ENCODE measurements at places on chromosomes 3 and 15. TPM values are rescaled to one million over a fixed set of nuclear protein-coding genes. Genes with fewer than 3 reads are reported as not detected.

DNA sequence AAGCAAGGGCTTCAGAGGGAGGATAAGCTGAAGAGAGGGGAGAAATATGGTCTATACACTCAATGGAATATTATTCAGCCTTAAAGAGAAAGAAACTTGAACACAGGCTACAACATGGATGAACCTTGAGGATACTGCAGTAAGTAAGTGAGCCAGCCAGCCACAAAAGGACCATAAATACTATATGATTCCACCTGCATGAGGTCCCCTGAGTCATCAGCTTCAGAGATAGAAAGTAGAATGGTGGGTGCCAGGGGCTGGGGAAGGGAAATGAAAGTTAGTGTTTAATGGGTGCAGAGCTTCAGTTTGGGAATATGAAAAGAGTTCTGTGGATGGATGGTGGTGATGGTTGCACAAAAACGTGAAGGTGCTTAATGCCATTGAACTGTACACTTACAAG lies 68.4 kb upstream of the SEC13 start:
- H3K27ac ChIP-seq = no peak overlapping the region
- DNase-seq = no peak
- H3K27me3 ChIP-seq = no peaks in the 10 kb centered on the region

DNA sequence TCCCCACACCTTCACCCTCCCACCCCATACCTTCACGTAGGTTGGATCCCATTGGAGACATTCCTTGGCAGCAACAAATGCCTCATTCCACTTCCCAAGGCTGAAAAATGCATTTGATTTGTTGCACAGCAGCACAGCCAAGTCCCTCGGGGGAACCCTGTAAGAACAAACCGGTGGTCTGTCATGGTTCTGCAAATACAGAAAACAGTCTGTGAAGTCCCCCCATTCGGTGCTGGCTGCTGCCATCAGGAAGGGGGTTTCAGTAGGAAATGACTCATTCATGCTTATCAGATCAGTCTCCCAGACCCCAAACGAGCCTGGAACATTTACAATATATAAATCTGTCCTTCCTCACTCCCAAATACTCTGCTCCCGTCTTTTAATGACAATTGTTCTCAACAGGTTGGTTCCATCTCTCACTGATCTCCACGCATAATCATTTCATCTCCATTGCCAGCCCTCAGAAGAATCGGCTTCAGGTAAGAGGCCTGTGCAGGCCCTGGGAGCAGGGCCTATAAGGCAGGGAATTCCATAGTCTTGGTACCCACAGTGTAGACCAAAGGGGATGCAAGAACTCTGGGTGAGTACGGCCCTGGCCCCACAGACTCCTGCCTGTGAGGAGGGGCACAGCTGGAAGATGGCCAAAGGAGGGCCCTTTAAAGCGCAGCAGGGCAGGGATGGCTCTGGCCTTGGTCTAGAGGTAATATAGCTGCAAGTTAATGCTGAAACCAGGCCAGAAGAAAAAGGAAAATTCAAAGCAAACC lies 41.6 kb downstream of the TRANK1 start:
- peaks cover 2% of the 10 kb centered on the region for H3K4me1 ChIP-seq
- no peaks in the 10 kb centered on the region for H3K27me3 ChIP-seq
- no peak for DNase-seq
- H3K4me3 ChIP-seq = no peak overlapping the region
- no peak overlapping the region for H3K27ac ChIP-seq

EBLN2 gene
- 3.8 TPM for total RNA-seq

DNA sequence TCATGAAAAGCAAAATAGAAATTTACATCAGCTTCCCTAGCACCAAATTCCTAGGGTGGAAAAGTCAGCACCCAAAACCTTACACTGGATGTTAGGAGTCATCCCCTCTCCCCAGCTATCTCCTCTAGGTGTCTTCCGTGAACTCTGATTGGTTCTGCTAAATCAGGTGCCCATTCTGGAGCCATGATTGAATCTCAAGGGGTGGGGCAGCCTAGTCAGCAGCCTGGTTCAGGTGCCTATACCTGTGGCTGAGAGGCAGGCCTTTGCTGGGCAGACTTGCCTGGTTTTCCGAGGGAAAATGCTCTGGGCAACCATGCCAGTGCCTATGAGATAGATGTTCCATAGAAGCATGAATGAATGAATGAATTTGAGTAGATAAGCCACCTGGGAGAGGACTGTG lies 336.7 kb downstream of the LRTM1 start:
- no peak for DNase-seq
- no peaks in the 10 kb centered on the region for H3K36me3 ChIP-seq
- H3K4me1 ChIP-seq = no peaks in the 10 kb centered on the region
- H3K27me3 ChIP-seq = no peaks in the 10 kb centered on the region
- no peak overlapping the region for H3K27ac ChIP-seq

AADACL2 gene
- not detected for total RNA-seq

KLHL24 gene
- 10.0 TPM for total RNA-seq

DNA sequence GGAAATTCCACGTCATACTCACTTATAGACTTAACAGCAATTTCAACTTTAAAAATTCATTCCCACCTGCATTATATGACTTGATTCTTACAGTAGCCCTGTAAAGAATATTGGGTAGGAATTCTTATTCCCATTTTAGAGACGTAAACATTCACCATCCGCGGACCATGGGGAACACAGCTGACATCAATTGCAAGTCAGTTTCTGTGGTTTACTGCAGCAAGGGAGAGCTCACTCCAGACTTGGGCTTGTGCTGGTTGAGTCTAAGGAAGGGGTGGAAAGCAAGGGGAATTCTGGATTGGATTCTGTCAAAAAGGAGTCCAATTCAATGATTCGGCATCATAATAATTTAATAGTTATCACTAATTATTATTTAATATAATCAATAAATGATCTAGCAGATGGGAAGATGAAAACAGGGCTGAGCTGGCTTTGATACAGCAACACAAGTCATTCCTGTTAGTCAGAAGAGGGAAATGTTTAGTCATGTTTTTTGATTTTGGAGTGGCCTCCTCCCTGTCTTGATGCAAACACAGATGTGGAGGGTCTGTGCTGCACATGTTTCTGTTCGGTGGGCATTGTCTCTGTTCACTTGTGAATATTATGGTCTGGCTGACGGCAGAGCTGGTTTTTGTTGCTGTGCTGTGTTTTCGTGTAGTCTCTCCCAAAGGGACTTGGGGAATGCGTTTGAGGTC lies 9.7 kb downstream of the LIPC start:
- DNase-seq = peak; percentile 71
- H3K4me3 ChIP-seq = no peak overlapping the region
- H3K36me3 ChIP-seq = no peaks in the 10 kb centered on the region
- H3K27ac ChIP-seq = peak overlapping the region; percentile 99
- H3K4me1 ChIP-seq = peaks cover 38% of the 10 kb centered on the region
- H3K27me3 ChIP-seq = no peaks in the 10 kb centered on the region

DNA sequence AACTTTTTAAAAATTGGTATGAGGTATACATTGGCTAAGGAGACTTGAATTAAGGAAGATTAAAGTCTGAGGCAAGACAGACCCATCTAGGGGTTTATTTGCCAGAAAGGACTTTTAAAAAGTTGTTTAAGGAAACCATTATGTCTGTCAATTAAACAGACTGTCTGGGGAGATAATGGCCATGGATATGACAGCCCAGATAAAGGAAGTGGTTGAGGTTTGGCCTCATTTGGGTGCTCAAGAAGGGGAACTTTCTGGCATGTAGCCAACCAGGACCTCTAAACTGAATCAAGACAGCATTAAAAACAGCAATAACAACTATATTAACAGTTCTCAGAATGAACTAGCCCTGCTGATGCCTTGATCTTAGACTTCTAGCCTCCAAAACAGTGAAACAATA lies 9.9 kb upstream of the CD200R1L start:
- H3K27me3 ChIP-seq = no peaks in the 10 kb centered on the region
- H3K27ac ChIP-seq = no peak overlapping the region
- no peaks in the 10 kb centered on the region for H3K4me1 ChIP-seq
- H3K36me3 ChIP-seq = no peaks in the 10 kb centered on the region

CP gene
- not detected for total RNA-seq

DNA sequence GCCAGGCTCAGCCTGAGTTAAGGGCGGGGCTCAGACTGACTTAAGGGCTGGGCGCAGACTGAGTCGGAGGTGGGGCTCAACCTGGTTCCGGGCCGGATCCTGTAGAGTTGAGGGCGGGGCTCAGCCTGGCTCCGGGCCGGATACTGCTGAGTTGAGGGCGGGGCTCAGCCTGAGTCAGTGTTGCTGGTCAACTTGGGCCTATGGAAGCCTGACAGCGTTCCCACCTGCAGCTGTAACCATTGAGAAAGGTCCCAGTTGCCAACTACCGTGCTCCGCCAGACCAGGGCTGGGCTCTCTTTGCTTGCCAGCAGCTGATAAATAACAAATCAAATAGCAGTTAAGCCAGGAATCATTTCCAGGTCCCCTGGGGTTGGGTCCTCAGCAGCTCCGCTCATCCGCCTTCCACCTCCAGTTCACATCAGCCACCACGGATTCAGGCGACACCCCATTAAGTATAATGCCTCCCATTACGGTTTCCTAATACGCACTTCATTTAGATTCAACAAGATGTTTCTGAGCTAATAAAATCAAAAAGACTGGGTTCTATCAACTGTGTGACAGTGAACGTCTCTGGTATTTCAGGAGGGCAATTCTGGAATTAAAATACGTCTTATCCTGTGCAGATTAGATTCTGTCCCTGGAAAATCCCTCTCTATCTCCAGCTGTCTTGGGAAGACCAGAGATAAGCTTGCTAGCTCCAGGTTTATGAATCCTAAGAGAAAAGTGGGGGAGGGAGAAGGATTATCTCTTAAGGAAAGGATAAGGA lies 7.3 kb downstream of the GRIP2 start:
- peaks cover 13% of the 10 kb centered on the region for H3K27me3 ChIP-seq
- H3K4me1 ChIP-seq = peaks cover 6% of the 10 kb centered on the region
- no peak overlapping the region for H3K27ac ChIP-seq
- peak; percentile 60 for DNase-seq
- no peaks in the 10 kb centered on the region for H3K36me3 ChIP-seq
- no peak overlapping the region for H3K4me3 ChIP-seq

DNA sequence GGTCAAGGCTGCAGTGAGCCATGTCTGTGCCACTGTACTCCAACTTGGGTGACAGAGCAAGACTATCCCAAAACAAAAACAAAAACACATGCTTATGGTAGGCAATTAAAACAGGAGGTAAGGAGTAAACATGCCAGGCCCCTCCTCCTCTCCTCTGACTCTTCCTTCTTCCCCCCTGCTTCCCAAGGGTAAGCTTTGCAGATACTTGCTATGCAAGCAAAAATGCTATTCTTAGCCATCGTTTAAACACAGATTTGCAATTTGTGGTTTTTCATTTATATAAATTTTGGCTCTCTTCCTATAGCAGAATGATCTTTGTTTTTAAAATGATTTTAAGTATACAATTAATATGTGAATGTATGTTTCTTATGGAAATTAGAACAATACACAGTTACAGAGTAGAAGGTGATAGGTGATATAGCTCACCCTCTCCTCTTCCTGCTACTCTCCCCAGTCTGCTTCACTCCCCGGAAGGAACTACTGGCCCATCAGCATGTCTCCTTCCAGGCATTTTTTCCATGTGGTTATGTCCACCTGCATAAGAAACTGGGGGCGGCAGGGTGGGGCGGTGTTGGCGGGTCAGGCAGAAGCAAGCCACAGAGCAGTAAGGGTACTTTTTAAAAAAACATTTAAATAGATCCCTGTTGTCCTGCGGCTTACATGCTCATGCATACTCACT lies 42.1 kb downstream of the IGF1R start:
- no peak for DNase-seq
- no peak overlapping the region for H3K27ac ChIP-seq
- no peaks in the 10 kb centered on the region for H3K27me3 ChIP-seq

GRCh38 chr3:127771746-127772145 lies 50.6 kb downstream of the MGLL start:
- H3K27me3 ChIP-seq = no peaks in the 10 kb centered on the region
- H3K4me1 ChIP-seq = peaks cover 28% of the 10 kb centered on the region
- no peak overlapping the region for H3K27ac ChIP-seq

DNA sequence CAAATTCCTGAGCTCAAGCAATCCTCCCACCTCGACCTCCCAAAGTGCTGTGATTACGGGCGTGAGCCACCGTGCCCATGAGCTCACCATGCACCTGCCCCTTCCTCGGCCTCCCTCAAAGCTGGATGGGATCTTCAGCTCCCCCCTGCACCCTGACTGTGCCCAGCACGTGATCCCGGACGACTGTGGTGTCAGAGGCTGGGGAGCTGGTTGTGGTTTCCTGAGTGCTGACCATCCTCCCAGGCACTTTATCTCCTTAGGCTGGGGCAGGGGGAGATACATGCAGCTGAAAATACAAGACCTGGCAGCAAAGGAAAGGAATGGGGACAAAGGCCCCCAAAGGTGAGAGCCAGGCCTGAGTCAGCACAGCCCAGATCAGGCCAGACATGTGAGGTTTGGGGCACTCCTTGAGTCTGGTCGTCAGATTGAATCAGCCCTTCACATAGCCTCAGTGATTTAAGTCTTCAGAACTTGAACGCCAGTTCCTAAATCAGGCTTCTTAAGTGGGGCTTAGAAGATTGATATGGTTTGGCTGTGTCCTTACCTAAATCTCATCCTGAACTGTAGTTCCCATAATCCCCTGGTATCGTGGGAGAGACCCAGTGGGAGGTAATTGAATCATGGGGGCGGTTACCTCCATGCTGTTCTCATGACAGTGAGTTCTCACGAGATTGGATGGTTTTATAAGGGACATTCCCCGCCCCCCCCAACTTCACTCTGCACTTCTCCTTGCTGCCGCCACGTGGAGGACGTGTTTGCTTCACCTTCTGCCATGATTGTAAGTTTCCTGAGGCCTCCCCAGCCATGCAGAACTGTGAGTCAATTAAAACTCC lies 35.8 kb downstream of the PRKCD start:
- peak; percentile 33 for DNase-seq
- H3K27ac ChIP-seq = no peak overlapping the region
- H3K36me3 ChIP-seq = no peaks in the 10 kb centered on the region
- H3K4me3 ChIP-seq = no peak overlapping the region

DCLK3 gene
- not detected for total RNA-seq

LRRC31 gene
- 0.04 TPM for total RNA-seq

DNA sequence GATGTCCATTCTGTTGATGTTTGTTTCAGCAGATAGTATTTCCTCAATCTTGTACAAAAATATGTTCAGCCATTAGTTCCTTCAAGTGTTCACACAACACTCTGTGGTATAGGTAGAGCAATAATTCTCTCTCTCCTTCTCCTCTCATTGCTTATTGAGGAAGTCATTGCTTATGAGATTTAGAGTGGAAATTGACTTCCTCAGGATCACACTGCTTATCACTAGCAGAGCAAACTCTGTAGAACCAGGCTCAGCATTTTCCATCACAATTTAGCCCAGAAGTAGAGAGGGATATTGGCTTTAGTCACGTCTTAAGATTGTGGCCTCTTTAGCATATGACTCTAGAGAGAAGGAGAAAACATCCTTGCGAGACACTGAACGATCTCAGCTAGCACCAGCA lies 31.2 kb downstream of the RAB11A start:
- DNase-seq = no peak
- no peak overlapping the region for H3K4me3 ChIP-seq
- no peaks in the 10 kb centered on the region for H3K27me3 ChIP-seq
- H3K4me1 ChIP-seq = peaks cover 17% of the 10 kb centered on the region
- no peak overlapping the region for H3K27ac ChIP-seq

GRCh38 chr15:43893956-43894355 lies 67.2 kb downstream of the WDR76 start:
- no peak overlapping the region for H3K27ac ChIP-seq
- H3K27me3 ChIP-seq = no peaks in the 10 kb centered on the region
- no peak for DNase-seq

- no peaks in the 10 kb centered on the region for H3K27me3 ChIP-seq
- H3K4me1 ChIP-seq = no peaks in the 10 kb centered on the region
- H3K27ac ChIP-seq = no peak overlapping the region
- no peaks in the 10 kb centered on the region for H3K36me3 ChIP-seq
- DNase-seq = no peak
Measured at GRCh38 chr3:117201901-117202774, 492.6 kb downstream of the TUSC7 start.

GOLGA6D gene
- not detected for total RNA-seq

GRCh38 chr3:43330981-43331380 lies 44.6 kb downstream of the SNRK start:
- no peaks in the 10 kb centered on the region for H3K4me1 ChIP-seq
- no peak for DNase-seq
